ENCODE measurements at places on chromosomes 11 and 22.

DNA sequence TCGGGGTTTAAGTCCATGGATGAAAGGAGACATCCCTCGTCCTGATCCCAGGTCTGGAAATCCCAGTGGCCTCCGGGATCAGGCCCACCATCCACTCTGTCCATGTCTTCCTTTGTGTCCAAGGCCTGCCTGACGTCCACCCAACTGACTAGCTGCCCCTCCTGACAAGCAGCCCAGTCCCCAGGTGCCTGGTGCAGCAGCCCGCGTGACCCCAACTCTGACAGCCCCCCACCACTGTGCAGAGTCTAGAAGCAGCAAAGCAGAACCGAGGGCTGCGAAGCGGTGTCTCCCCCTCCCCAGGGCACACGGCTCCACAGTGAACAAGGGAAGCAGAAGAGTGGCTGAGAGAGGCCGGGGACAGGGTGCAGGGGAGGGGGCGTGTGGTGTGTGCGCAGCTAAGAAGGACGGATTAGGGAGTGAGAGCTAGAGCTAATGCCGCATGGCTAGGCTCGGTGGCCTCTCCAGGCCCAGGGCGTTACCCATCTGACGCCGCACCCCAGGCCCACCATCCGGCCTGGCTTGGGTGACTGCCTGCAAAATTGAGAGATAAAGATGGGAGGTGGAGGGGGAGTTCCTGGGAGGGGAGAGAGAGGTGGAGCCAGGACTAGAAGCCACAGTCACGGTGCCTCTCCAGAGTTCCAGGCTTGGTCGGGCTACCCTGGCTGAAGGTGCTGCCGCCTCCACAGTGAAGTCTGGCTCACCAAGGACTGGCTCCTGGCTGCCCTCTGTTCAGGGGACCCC, 16.6 kb upstream of the BAIAP2L2 start:
- DNase-seq: no peak

- DNase-seq: no peak
Measured at GRCh38 chr11:65414776-65415498, 7.7 kb upstream of the NEAT1 start.

DNA sequence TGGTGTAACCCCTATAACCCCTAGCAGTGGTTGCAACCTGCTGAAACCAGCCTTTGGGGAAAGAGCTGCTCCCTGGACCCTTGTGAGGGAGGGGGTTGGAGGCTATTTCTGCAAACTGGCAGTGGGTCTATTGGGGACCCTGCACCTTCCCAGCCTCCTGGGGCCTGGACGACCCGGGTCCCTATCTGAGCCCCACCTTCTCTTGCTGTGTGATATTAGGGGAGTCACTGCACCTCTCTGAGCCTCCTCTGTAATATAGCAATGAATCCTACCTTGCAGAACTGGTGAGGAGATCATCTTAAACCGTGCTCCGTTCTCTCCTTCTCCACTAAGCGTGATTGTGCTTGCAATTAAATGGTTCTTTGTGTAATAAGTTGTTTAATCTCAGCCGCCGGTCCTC, 24.0 kb upstream of the MPPED1 start:
- DNase-seq: no peak

- DNase-seq: no peak
Measured at GRCh38 chr11:13160346-13160745, 117.2 kb upstream of the BMAL1 start.

DNA sequence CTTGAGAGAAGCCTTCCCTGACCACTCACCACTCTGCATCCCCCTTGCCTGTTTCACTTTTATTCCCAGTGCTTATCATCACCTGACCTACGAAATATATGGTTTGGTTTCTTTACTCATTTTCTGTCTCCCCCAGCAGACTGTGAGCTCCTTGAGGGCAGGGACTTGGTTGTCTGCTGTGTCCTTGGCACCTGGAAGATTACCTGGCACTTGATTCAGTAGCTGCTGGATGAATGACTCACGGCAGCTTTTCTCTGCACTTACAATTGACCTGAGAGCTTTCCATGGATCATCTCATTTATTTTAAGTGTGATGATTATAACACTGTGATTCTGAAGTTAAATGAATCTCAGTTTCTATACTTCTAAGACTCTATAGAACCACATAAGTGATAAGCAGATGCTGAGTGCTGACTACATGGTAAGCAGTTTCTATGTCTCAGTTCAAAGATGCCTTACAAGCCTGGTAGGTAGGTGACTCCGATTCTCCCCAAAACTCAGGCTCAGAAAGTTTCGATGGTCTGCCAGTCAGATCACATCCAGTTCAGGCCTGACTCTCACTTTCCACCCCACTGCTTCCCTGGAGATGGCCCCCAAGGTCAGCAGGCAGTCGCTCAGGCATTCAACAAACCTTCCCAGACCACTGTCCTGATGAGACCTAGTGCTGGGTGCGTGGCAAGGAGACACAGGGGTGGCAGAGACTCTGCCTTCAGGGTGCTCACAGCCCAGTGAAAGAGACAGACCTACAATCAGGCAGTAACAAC, 11.6 kb downstream of the IL2RB start:
- DNase-seq: no peak

GRCh38 chr11:95363164-95363563, 132.2 kb upstream of the SESN3 start:
- DNase-seq: no peak

DNA sequence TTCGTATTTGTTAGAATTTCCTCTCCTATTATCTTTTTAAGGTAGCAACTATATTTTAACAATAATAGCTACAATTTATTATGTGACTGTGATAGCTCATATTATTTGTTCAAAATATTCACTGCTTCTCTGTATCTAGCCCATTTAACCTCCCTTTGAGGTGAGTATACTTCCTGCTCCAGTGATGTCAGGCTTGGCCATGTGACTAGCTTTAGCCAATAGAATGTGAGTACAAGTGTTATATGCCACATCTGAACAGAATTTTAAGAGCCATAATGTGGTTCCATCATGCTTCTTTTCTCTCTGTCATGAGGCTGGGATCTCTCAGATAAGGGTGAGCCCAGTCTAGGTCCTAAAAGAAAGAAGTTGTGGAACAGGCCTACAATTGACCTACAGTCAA, 217.6 kb downstream of the TTC28 start:
- no peak for DNase-seq

- DNase-seq: no peak
Measured at GRCh38 chr11:116037861-116038260, 533.6 kb upstream of the CADM1 start.

- no peak for DNase-seq
Measured at GRCh38 chr11:113947994-113948393, 26.9 kb upstream of the HTR3A start.

DNA sequence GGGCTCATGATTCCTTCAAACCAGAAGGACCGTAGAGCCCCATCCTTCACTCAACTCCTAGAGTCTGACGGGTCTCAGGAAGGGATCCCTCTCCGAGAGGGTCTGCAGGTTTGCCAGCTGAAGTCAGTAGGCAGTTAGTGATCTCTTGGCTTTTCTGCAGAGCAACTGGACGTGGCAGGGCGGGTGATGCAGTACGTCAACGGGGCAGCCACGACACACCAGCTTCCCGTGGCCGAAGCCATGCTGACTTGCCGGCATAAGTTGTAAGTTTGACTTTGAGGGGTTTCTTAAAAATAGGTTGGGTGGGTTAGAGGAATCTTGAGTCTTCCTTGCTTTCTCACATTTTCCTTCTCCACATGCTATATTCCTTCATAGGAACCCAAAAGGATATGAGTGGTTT, 33.3 kb upstream of the RAB1B start:
- DNase-seq: no peak

- no peak for DNase-seq
Measured at GRCh38 chr22:21753374-21754111, 17.9 kb upstream of the YPEL1 start.

DNA sequence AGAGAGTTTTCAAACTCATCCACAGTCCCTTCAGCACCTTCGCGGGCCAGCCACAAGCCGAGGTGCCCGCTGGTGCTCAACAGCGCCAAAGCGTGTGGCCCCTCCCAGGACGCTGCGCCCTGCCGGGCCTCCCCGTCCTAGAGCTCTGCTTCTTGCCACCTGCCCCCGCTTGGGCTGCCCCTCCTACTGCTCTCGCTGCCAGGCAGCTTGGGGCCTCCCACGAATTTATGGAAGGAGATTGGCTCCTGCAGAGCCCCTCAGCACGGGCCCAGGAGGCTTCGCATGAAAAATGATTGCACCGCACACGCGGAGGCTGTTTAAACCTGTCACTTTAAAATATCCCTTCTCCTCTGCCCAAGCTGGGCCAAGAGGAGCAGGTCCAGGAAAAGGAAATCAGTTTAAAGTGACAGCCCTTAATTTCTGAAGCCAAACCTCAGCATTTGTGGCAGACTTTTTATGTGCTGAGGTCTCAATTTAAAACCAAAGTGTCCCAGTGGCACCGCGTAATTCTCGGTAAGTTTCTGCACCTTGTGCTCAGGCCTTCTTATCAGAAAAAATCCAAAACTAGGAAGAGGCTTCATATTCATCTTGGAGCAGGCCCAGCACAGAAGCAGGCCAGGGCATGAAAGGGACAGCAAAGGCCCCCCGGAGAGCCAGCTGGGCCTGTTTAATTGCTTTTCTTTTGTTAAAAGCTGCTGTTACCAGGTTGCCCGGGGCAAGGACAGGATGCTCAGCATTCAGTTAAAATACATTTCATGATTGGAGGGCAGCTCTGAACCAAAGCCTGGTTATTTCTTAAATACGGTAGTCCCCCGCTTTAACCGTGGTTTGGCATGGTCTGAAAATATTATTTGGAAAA, 303.6 kb downstream of the OPCML start:
- DNase-seq: no peak

DNA sequence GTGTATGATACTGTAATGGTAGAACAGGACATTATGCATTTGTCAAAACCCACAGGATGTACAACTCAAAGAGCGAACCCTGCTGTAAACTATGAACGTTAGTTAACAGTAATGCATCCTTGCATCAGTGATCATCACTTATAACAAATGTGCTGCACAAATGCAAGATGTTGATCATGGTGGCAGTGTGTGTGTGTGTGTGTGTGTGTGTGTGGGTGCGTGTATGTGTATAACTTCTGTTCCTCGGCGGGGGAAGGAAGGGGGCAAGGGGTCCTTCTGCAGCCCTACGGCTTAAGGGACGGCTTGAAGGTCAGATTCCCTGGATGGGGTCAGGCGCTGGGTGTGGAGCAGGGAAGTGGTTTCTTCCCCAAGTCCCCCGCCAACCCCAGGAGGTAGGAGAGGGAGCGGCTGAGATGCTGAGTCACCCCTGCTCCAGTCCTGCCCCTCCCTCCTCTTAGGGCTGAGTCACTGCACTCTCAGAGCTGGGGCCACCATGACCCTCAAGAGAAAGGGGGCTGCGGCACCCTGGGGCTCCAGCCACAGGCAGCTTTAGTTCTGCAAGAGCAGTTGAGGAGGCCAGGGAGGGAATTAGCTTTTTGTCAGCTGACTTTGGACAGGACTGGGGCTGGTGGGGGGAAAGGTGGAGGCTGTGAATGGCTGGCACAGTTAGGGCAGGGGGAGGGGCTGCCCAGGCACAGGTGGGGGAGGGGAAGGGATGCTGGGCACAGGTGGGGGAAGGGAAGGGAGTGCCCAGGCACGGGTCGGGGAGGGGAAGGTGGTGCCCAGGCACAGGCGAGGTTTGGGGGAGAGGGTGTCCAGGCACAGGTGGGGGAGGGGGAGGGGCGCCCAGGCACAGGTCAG, 8.8 kb upstream of the CTSD start:
- DNase-seq: peak; percentile 87

GRCh38 chr22:30866811-30867271, 101.7 kb downstream of the MORC2 start:
- no peak for DNase-seq

GRCh38 chr22:48146426-48146825, 1384.0 kb downstream of the TBC1D22A start:
- DNase-seq: no peak

DNA sequence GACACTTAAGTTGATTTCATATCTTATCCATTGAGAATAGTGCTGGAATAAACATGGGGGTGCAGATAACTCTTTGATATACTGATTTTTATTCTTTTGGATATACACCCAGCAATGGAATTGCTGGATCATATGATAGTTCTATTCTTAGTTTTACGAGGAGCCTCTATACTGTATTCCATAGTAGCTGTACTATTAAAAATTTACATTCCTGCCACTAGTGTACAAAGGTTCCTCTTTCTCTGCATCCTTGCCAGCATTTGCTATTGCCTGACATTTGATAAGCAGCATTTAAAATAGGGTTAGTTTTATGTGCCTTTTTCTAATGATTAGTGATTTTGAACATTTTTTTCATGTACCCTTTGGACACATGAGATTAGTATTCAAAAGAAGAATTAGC, 554.2 kb downstream of the JRKL start:
- no peak for DNase-seq

- DNase-seq: no peak
Measured at GRCh38 chr22:33735978-33736377, 184.3 kb downstream of the LARGE1 start.

- no peak for DNase-seq
Measured at GRCh38 chr11:75673977-75674582, 5.2 kb upstream of the MAP6 start.

- no peak for DNase-seq
Measured at GRCh38 chr22:42991010-42991651, 23.8 kb downstream of the PACSIN2 start.

DNA sequence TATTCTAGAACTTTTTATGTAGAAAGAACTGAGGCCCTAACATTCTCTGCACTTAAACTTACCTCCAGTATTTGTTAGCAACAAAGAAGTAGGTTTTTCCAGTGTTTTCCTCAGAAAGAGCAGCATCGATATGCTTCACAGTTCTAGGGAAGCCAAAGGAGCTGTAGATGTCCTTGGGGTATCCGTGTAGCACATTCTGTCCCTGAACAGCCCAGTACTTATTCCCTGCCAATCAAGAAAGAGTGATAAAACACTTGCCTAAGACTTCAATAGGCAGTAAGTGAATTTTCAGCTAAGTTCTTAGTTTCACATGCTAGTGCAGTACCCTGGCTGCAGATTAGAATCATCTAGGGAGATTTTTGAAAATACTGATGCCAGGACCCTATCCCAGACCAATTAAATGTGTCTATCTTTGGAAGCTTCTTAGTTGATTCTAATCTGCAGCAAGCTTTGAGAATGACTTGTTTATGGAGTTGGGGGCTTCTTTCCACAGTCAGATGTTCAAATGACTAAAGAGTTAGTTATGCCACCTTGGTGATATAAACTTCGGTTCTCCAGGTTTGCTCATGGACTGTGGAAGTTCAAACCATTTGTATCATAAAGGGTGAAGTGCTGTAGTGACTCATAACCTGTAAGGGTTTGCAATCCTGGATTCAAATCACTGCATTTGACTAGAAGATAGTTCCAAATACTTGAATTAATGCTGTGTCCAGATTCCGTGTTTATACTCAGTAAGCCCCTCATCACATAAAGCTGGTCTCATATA, 6.5 kb downstream of the MMP1 start:
- no peak for DNase-seq

DNA sequence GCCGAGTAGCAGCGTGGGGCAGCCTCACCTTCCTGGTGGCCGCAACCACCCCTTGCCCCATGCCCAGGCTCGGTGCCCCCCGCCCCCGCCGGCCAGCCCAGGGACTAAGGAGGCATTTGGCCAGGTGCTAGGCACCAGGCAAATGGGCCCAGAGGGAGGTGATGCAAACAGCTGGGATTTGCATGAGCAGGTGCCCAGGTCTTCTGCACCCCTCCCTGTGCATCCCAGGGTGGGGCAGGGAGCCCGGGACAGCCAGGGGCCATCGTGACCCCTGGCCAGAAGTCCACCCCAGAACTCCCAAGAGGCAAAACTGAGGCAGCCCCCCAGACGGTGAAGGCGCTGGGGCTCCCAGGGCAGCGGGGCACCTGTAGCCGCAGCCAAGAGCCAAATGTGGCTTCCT, 18.1 kb downstream of the TRPM5 start:
- no peak for DNase-seq
